ENCODE measurements at places on chromosomes 5 and 9. TPM values are rescaled to one million over a fixed set of nuclear protein-coding genes. Genes with fewer than 3 reads are reported as not detected.

The FAXDC2 gene
- total RNA-seq: 2.9 TPM

The HARS2 gene
- total RNA-seq: 14.0 TPM

DNA sequence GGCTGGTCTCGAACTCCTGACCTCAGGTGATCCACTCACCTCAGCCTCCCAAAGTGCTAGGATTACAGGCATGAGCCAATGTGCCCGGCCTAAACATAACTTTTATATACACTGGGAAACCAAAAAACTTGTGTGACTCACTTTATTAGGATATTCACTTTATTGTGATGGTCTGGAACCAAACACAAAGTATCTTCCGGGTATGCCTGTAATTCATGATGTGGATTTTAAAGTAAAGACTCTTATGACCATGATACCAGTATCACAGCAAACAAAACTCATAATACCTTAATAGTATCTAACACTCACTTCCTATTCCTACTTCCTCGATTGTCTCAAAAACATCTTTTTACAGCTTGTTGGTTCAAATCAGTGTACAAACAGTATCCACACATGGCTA is 12.7 kb upstream of the GFPT2 start:
- no peak for ATAC-seq

GRCh38 chr9:32589083-32589723 is 16.2 kb upstream of the NDUFB6 start:
- ATAC-seq: peak; percentile 64

DNA sequence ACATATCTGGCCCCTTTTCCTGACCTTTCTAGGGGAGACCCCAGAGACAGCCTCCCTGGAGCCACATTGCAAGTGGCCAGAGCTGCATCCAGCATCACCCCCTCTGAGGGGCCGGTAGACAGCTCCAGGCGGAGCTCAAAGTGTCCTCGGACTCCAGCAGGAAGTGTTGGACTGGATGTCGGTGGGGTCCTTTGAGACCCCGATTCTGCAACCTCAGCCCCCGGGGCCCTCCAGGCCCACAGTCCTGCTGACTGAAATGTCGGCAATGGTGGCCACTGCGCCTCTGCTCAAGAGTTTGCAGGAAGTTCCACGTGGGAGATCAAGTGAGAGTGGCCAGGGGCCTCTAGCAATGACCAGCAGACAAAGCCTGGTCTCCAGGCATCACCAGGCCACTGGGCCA is 115.9 kb upstream of the FOXD4L5 start:
- no peak for ATAC-seq

DNA sequence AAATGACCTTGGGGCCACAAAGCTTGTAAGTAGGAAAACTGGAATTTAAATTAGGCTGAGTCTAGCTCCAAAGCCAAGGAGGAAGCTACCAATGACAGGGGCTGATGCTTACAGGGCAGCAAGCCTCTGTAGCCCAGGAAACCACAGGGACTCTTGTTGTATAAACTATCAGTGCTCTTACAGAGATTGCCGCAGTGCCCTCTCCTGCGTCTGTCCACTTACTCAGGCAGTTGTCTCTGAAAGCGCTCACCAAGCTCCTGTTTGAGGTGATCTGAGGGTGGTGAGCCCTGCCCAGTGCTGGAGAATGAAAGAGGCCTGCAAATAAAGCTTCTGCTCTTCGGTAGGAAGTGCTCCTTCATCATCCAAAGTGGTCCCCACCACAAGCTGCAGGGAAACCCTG is 498.8 kb downstream of the ARHGEF28 start:
- ATAC-seq: no peak

- no peak for ATAC-seq
Measured at GRCh38 chr5:82163452-82164175, 114.5 kb downstream of the RPS23 start.

The SPINK4 gene
- not detected for total RNA-seq

DNA sequence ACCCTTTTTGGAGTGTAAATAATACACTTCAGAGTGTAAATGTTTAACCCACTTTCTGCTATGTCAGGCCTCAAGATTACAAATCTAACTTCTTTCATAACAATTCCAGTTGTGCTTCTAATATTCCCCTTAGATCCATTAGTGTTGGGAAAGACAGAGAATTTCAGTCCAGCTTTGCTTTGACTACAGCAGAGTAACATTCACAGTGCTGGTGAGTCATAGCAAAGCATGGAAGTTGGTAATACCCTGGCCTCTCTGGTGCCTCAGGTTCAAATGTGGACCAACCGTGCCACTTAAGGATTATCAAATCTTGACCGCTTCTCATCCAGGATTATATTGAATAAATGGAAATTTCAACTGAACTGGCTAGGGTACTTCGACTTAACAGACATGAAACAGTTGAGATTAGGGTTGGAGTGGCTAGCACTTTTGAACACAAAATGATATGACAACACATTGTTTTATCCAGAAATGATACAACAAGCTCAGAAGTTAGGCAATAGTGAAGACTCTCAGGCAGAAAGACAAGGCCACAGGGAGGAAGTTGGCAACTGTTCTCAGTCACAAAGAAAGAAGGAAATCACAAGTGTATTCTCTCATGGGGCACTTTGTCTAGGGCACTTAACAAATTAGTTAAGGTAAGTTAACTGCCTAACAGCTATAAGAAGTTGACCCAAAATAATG is 24.4 kb upstream of the RASA1 start:
- peak; percentile 72 for ATAC-seq

GRCh38 chr5:74588415-74588814 is 52.1 kb downstream of the ENC1 start:
- ATAC-seq: no peak

The SPATA6L gene
- 3.1 TPM for total RNA-seq

GRCh38 chr9:97900738-97901565 is 21.3 kb downstream of the TRMO start:
- peak; percentile 47 for ATAC-seq

- peak; percentile 65 for ATAC-seq
Measured at GRCh38 chr9:38043931-38044623, 24.9 kb downstream of the SHB start.

DNA sequence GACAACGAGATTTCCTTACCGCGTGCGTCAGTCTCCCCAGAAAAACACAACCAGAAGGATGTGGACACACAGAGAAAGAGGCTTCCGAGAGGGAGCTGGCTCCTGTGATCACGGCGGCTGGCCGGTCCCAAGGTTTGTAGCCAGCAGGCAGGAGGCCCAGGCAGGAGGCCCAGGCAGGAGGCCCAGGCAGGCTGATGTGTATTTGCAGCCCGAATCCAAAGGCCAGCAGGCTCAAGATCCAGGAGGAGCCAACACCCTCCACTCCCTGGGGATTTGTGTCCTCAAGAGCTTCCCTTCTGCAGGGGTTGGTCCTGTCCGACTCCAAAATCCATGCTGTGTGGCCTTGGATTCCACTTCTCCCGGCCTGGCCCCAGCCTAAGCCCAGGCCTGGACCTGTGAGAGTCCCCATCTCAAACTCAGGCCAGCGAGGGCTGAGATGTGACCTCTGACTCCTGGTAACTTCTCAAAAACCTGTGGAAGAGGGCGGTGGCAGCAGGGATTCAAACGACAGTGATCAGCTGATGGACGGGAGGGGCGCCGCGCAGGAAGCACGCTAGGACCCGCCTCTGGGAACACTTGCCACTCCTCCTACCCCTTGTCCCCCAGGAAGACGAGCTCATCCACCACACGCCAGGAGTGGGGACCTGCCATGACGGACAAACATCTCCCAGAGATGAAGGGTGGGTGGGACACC is 75.0 kb upstream of the PPP1R26 start:
- ATAC-seq: no peak

The CCDC171 gene
- 1.4 TPM for total RNA-seq

The KCNT1 gene
- not detected for total RNA-seq

DNA sequence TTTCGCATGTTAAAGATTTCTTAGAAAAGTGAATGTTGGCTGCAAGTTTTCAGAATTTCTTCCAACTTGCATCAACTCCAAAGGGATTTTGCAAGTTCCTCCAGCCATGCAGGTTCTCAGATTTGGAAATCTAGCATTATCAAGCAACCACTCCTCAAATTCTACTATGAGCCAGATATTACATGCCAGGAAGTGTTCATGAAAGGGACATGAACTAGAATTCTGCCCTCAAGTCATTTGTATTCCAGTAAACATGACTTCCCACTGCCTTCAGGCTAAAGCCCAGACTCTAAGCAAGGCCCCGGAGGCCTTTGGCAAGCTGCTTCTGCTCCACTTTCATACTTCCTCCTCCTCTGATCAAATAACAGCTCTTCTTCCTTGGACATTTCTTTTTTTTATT is 111.3 kb upstream of the PAPPA start:
- no peak for ATAC-seq

- peak; percentile 94 for ATAC-seq
Measured at GRCh38 chr5:39231705-39232525, 12.6 kb upstream of the FYB1 start.

DNA sequence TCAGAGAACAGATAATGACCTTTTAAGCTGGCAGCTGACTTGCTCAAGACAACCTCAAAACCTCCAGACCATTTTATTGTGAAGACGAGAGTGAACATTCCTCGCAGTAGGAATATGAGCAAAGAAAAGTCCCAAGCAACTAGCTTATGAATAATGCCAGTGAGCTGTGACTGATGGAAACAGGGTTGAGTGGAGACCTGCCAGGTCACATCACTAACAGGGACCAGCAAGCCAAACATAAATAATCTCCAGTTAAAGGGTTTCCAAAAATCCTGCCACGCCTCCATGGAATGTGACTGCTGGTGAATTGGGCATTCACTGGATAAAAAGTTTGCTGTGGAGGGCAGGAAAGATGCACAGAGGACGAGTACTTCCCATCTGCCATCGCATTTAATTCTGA is 185.4 kb downstream of the CRB2 start:
- no peak for ATAC-seq

DNA sequence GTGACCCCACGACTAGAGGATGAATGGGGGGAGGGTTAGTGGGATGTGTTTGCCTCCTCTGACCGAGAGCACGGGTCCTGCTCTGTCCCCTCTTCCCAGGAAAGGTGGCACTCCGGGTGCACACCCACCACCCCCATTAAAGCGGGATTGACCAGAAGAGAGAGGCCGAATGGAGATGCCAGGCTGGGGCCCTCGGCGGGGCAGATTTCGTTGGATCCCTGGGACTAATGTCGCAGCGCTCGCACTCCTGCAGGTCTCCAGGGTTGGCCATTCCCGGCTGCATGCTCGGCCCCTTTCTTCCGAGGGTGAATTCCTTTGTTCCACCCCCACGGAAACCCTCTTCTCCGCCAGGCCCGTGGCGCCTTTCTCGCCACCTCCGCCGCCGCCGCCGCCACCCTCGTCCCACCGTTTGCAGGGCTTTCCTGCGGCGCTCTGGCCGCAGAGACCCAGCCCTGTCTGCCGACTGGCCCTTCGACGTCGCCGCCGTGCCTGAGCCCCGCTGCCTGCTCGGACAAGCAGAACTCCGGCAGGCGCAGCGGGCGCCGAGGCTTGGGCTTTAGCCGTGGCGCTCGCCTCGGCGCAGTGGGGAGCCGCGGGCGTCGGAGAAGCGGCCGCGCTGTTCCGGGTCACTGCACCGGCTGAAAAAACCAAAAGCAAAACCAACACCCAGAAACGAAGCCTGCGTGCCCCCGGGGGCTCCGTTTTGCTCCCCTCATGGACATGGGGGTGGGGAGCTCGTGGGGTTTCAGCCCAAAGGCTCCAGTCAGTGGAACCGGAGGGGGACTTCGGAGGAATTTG is 11.8 kb downstream of the LMX1B start:
- no peak for ATAC-seq

- peak; percentile 94 for ATAC-seq
Measured at GRCh38 chr5:158023266-158023665, 164.3 kb upstream of the CLINT1 start.

DNA sequence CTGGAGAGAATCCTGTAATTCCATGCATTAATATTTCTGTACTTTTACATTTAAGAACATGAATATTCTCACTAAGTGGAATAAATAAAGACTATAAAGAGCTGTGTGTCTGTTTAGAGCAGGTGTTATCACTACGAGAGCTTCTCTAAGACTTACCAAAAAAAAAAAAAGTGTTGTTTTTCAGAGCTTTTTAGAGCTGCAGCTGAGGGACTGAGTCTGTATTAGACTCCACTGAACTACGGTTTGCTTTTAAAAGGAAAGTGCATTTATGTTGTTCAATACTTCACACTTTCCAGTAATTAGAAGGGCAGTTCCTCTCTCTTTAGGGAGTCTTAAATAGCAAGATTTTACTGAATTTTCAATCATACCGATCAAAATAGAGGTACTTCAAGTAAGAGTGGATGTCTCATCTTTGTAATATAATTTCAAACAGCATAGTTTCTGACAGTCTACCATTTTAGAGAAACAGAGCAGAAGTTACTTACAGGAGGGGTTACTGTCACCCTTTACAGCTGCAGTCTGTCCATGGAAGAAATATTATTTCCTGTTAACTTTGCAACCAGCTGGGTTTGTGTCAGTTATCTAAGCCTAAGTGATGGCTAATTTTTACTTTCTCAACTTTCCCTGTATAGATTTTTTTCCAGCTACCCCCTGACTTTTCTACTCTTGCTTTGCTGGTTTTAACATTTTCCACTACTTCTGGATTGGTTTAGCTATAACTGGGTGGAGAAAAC is 2.4 kb downstream of the SYK start:
- ATAC-seq: no peak

DNA sequence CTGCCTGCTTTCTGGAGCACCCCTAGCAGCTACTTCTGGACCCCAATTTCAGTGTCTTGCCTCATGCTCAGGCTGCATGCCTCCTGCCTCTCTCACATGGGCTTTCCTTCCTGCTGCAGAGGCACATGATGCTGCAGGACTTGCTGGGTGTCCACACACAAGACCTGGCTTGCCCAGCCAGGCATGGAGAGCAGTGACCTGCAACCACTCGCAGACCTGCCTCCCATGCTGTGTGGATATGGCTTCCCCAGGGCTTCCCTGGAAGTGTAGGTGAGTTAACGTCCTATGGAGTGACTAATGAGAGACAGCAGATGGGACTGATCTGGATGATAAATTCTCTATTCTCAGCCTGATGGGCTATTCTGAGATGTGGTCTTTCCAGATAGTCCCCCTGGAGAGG is 53.2 kb upstream of the SMIM32 start:
- ATAC-seq: no peak

GRCh38 chr5:107805166-107805565 is 134.4 kb upstream of the EFNA5 start:
- no peak for ATAC-seq

DNA sequence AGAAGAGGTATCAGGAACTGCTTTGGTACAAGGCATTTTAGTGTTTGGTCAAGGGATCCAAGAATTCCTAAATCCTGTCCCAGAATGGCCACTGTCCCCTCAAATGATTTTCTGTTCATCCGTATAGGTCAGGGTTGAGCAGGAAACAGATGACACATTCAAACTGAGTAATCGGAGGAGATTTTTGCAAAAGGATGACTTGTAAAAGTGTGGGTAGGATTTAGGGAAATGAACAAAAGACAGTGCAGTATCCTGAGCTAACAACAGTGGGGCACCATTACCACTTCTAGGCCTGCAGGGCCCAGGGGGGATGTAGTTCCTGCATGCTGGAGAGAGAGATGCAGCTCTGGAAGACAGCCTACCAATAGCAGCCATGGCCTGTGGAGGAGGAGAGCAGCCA is 290.1 kb downstream of the ZSWIM6 start:
- ATAC-seq: no peak

Data from esophagus mucosa (tissue), 1 donor.